Islet precursor cell (in vitro differentiated cells): ENCODE measurements at places on chromosomes 2 and 18.

GRCh38 chr2:49616800-49617199 is 462.5 kb upstream of the FSHR start:
- DNase-seq = no peak

- no peak for DNase-seq
Measured at GRCh38 chr2:59745085-59745484, 808.4 kb downstream of the BCL11A start.

DNA sequence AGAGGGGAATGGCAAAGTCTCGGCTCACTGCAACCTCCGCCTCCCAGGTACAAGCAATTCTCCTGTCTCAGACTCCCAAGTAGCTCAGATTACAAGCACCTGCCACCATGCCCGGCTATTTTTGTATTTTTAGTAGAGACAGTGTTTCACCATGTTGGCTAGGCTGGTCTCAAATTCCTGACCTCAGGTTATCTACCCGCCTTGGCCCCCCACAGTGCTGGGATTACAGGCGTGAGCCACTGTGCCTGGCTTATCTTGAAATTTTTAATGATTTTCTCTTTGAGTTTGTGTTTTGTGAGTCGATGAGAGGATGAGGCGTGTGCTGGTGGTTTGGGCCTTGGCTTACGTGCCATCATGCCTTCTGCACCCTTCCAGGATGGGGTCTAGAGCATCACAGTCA is 101.3 kb upstream of the ST3GAL5 start:
- DNase-seq = no peak

DNA sequence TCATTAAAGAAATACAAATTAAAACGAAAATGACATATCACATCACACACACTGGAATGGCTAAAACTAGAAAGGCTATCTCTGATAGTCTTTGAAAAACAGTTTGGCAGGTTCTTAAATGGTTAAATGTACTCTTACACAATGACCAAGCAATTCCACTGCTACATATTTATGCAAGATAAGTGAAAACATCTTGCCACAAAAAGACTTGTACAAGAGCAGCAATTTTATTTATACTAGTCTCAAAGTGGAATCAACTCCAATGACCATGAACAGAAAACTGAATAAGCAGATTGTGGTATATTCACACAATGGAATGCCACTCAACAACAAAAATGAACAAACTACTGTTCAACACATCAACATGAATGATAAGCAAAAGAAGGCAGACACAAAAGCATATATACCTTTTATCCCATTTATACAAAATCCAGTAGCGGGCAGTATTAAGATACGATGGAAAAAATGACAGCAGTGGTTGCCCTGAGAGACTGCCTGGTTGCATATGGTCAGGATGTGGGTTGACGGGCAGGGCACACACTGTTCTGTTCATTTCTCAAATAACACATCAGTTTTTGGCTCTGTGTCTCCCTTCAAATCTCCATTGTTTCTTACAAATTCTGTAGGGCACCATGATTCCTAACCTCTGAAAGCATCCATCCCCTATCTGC is 25.4 kb downstream of the SP100 start:
- no peak for DNase-seq

DNA sequence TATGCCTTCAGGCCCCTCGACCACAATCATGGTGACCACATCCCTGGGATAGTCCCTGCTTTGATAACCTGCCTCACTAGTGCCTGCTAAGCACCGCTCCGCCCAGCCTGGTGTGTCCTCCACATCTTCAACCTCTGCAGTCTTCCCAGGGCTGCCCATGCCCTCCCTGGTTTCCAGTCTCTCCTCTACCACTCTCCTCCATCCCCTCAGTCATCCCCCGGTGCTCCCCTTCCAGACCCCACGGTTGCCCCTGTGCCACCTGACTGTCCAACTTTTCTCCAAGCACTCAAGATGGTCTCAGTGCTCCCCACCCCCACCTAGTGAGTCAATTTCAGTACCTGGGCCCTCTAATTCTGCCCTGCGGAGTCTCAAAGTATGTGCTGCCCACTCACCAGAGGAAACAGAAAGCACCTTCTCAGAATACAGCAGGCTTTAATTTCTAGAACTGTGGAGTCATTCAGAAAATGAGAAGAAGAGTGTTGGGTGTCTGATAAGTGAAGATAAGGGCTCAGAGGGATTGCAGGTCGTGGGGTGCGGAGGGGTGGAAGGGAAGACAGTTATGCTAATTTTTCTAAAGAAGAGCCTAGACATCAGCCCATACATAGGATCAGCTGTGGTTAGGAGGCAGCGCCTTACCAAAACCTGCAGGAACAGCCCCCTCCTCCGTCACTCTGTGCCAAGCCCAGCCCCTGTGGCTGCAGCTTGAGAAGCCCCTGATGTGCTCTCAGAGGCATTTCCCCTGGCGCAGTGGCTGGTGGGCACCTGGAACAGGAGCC is 53.6 kb upstream of the CAB39 start:
- no peak for DNase-seq

- no peak for DNase-seq
Measured at GRCh38 chr2:241999184-241999583, 129.7 kb downstream of the RTP5 start.

- peak; percentile 78 for DNase-seq
Measured at GRCh38 chr2:145957929-145958328, 1438.0 kb upstream of the ZEB2 start.

- no peak for DNase-seq
Measured at GRCh38 chr2:235480614-235481013, 13.2 kb upstream of the AGAP1 start.

DNA sequence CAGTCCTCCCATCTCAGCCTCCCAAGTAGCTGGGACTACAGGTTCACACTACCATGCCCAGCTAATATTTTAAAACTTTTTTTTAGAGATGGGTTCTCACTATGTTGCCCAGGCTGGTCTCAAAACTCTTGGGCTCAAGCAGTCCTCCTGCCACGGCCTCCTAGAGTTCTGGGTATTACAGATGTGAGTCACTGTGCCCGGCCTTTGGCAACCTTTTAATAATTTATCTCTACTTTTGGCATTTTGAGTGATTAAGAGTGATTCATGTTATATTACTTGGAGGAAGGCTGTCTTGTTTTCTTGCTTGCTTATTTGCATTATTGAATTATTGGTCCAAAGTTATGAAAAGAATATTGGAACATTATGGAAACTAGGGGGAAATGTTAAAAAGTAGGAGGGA is 24.3 kb downstream of the NCOA1 start:
- DNase-seq = no peak

- DNase-seq = no peak
Measured at GRCh38 chr18:1895456-1896185, 675.7 kb downstream of the METTL4 start.

GRCh38 chr2:193943406-193943960 is 1713.5 kb upstream of the SLC39A10 start:
- DNase-seq = no peak

GRCh38 chr2:24739354-24740025 is 53.7 kb downstream of the PTRHD1 start:
- no peak for DNase-seq

- no peak for DNase-seq
Measured at GRCh38 chr2:16621316-16621715, 44.3 kb downstream of the CYRIA start.

GRCh38 chr2:36530178-36530982 is 67.6 kb downstream of the FEZ2 start:
- DNase-seq = no peak
